Stimulated activated CD8-positive, alpha-beta memory T cell treated with anti-CD3 and anti-CD28 coated beads, Interleukin-4, amount 100 ng/mL, for 4 hours (primary cell): ENCODE measurements at places on chromosomes 3 and 15.

- no peak for DNase-seq
Measured at GRCh38 chr3:119652306-119653033, 7.9 kb downstream of the POPDC2 start.

GRCh38 chr15:92751528-92751927 is 96.0 kb upstream of the FAM174B start:
- no peak for DNase-seq

DNA sequence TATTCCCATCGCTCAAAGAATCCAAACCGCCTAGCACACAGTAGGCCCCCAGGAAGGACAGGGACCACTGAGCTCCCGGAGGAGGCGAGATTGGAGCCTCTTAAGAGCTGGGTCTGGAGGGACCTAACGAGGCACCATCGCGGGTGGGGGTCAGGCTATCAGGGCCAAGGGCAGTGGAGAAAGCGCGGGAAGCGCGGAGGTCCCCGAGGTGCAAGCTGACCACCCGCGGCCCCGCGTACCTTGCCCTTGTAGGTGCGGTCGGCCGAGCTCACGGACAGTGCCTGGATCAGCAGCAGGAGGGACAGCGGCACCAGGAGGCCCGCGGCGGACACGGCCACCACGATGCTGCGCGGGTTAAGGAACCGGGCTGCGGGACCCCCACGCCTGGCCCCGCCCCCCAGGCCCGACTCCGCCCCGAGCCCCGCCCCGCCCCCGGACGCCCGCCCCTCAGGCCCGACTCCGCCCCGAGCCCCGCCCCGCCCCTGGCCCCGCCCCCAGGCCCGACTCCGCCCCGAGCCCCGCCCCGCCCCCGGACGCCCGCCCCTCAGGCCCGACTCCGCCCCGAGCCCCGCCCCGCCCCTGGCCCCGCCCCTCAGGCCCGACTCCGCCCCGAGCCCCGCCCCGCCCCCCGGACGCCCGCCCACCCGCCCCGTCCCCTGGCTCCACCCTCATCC is 3.9 kb downstream of the ZDHHC19 start:
- no peak for DNase-seq

DNA sequence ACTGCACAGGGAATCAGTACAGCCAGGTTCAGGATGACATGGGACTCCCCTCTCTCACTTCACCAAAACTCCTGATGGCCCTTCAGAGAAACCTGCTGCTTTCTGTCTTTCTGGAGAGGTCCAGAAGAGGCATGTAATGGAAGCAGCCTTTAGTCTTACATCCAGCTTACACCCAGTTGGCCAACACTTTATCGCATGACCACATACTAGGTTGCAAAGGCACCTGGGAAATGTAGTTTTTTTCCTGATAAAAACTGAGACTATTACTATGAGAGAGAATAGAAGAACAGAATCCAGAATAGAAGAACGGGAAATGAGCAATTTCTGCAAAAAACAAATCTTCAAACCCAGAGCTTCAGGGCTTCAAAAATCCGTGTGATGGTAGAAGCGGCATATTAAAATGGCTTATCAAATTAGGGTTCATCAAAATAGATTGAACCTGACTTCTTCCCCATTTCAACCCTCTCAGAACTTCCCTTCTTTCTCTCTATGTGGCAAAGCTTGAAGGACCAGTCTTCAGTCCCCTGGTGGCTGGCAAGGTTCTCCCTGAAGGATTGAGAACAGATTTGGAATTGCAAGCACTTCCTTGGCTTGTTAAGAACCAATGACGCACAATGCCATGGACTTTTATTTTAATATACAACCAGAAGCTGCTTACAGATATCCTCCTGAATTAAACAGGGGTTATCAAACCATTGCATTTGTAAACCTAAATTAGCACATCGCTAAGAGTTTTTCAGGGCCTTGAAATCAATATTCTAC is 34.4 kb downstream of the CORO2B start:
- DNase-seq: no peak

DNA sequence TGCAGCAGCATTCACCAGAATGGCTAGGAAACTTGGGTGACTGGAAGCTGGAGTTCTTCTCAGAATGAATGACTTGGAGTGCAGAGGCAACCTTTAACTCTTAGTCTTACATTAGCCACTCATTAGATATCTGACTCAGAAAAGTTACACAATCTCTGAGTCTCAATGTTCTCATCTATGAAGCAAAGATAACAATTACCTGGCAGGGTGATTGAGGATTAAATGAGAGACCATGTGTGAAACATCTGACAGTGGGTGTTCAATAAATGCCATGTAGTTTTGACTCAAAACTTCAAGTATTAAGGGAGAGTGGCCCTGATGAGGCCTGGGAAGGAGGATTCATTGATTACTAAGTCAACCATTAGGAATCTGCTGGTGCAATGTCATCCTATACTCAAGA is 48.3 kb downstream of the MRPL3 start:
- no peak for DNase-seq

DNA sequence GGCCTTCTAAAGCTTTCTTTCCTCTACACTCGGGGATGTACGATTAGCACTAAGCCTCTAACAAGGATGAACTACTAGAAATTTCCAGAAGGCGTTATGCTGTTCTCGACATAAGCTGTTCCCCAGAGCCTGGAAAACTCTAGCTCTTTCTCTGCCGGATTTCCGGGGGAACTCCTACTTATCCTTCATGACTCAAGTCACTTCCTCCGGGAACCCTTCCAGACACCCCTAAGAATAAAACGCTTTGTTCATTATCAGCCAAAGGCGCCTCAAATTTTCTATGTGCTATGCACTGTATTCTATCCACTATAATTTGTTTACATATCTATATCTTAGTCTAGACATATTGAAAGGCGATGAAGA is 455 bp upstream of the SNAP23 start:
- DNase-seq: peak; percentile 7

DNA sequence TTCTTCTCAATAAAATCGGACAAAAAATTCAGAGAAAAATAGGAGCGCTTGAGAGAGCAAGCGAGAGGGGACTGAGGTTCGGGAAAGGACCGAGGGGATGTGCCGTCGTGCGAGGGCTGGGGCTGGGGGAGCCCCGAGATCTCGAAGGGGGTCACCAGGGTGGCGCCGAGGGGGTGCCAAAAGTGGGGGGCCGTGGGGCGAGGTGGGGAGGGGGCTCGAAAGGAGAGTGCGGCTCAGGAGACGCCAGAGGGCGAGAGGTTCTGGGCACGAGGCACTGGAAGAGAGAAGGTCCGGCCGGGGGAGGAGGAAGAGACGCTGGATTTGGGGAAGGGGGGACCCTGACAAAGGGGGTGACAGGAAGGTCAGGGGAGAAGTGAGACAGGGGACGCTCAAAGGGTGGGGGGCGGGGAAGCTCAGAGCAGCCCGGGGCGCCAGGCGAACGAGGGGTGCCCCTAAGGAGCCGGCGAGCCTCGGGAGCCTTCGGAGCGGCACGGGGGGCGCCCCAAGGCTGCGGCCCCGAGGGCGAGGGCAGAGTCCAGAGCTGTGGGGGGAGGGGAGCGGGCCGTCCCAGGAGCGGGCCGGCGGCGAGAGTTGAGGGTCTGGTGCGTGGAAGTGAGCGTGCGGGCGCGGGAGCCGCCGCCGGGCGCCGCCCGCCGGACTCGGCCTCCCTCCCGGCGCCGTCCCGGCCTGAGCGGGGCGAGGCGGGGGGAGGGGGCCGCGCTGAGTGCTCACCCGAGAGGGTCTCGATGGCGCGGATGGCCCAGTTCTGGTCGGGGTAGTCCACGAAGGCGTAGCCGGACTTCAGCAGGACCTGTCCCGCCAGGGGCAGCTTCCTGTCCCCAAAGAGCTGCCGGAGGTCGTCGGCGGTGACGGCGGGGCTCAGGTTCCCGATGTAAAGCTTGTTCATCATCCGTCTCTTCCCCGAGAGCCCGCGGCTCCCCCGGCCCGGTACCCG is 514 bp downstream of the IGF2BP2 start:
- DNase-seq: no peak

- DNase-seq: no peak
Measured at GRCh38 chr3:183808355-183808754, 17.0 kb downstream of the MAP6D1 start.

GRCh38 chr15:39265261-39265660 is 315.6 kb upstream of the THBS1 start:
- DNase-seq: no peak

DNA sequence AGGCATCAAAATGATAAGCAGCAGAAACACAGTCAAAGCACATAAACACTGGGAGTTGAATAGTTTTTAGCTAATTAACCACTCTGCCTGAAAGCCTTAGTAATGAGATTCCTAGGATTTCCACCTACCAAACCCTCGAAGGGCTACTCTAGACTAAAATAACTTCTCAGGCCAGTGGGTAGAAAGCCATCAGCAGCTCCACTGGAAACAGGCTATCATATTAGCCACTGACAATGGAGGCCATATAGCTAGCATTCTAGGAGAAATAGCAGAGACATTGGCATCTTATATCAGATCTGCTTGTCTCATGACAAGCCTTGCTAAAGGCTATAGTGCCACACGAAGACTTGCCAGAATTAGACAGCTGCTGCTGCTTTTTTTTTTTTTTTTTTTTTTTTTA is 4.5 kb upstream of the CAPN3 start:
- DNase-seq: no peak

GRCh38 chr3:171311784-171312183 is 148.4 kb downstream of the TNIK start:
- no peak for DNase-seq

DNA sequence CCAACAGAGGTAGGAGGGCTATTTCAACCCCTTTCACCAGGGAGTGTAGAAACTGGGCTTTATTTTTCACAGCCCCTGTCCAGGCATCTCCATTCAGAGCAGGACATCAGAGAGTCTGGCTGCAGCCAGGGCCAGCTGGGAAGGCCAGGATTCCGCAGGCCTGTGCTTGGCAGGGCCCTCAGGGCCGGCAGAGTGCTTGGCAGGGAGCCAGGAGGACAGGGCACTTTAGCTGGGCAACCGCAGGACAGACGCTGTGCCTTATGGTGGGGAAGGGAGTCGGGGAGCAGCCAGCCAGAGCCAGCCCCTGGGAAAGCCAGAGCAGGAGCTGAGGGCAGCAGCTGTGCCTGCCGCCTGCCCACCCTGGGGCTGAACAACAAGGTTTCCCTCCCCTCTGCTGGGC is 34.5 kb upstream of the IQCF6 start:
- no peak for DNase-seq

DNA sequence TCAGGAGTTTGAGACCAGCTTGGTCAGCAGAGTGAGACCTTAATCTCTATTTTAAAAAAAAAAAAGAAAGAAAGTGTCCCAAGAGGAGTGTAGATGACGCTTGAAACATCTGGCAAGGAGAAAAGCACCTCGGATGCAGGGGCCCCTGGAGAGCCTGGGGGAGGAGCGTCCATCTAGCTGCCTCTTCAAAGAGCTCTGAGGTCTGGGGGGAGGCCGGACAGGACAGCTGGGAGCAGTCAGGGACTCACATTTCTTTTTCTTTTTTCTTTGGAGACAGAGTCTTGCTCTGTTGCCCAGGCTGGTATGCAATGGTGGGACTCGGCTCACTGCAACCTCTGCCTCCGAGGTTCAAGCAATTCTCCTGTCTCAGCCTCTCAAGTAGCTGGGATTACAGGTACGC is 3.3 kb upstream of the IDH2 start:
- no peak for DNase-seq
